Left renal cortex interstitium (tissue), 4 donors: ENCODE measurements at places on chromosomes 3 and 15. TPM values are rescaled to one million over a fixed set of nuclear protein-coding genes. Genes with fewer than 3 reads are reported as not detected.

GRCh38 chr3:127865941-127866340, 43.6 kb upstream of the MGLL start:
- no peak for DNase-seq

- DNase-seq: no peak
These were observed 5.1 kb downstream of the PPP1R2 start for GRCh38 chr3:195537995-195538394.

Gene DUOXA2
- 0.08 TPM for polyA plus RNA-seq

- no peak for DNase-seq
These were observed 22.2 kb upstream of the FBN1 start for GRCh38 chr15:48667701-48668100.

Gene SLC27A2
- polyA plus RNA-seq: 38.5 TPM

DNA sequence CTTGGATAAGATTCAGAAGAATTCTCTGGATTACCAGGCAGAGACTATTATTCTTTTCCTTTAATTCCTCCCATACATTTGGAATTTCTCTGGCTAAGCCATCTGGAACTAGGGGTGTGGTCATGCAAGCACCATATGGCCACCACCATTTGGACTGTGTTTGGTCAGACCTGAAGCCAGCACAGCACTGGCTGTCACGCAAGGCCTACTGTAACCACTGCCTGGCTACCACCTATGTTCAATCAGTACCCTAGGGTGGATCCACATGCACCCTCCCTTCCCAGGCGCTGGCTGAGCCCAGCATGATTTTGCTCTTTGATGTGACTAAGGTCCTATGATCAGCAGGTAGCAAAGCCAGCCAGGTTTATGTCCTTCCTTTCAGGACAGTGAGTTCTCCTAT, 287.8 kb upstream of the GOLIM4 start:
- no peak for DNase-seq

DNA sequence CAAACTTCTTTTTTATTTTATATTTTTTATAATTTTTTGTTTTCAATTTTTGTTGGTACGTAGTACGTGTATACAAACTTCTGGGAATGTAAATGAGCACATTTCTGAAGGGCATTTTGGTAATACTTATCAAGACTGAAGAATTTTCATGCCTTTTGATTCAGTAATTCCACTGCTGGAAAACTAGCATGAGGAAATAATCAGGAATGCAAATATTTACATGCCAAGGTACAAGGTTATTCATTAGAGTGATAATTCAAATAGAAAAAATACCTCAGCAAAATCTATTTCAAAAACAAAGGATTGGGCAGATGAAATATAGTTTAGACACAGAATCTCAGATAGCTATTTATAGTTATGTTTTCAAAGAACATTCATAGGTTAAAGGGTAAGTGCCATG, 128.7 kb downstream of the DMXL2 start:
- no peak for DNase-seq

- DNase-seq: no peak
These were observed 161.3 kb downstream of the KLF13 start for GRCh38 chr15:31487811-31488436.

- DNase-seq: no peak
These were observed 21.8 kb downstream of the ADGRG7 start for GRCh38 chr3:100631236-100631635.

- no peak for DNase-seq
These were observed 2.5 kb downstream of the SUMF1 start for GRCh38 chr3:4464576-4464975.

Gene GOLGA8J
- 1.6 TPM for polyA plus RNA-seq

Gene EXD1
- polyA plus RNA-seq: 0.07 TPM

GRCh38 chr3:158260392-158260791, 150.5 kb downstream of the RSRC1 start:
- no peak for DNase-seq

DNA sequence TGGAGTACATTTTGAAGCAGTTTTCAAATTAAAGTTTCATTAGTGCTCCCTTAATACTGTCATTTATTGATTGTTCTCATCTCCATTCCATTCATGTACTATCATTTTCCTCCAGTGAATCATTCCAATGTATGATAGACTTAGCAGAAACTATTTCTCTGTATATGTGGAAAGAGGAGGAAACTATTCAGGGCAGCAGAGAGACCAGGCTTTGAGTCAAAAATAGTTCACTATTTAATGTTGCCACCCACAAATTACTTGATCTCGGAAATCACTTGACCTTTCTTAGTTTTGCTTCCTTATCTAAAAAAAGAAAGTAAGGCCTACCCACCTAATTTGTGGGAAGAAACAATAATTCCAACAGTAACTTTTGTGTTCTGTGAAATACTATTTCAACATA, 610.5 kb upstream of the ZNF385D start:
- no peak for DNase-seq

DNA sequence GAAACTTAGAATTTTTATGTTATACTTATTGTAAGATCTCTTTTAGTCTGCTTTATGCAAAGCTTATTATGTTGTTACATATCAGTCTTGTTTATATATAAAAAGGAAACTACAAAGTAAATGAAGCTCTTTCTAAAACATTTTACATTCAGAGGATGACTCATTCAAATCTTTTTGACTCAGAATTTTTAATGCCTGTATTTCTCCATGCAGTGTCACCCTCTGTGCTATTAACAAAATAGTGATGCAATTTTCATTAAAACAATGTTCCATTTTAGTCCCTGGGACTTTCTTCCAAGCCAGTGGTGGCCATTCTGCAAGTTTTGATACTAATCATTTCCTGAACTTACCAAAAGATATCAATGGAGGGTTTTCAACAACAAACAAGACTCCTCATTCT, 216.1 kb downstream of the NAALADL2 start:
- DNase-seq: no peak

Gene GOLGA6A
- not detected for polyA plus RNA-seq

Gene RHOV
- 1.8 TPM for polyA plus RNA-seq

DNA sequence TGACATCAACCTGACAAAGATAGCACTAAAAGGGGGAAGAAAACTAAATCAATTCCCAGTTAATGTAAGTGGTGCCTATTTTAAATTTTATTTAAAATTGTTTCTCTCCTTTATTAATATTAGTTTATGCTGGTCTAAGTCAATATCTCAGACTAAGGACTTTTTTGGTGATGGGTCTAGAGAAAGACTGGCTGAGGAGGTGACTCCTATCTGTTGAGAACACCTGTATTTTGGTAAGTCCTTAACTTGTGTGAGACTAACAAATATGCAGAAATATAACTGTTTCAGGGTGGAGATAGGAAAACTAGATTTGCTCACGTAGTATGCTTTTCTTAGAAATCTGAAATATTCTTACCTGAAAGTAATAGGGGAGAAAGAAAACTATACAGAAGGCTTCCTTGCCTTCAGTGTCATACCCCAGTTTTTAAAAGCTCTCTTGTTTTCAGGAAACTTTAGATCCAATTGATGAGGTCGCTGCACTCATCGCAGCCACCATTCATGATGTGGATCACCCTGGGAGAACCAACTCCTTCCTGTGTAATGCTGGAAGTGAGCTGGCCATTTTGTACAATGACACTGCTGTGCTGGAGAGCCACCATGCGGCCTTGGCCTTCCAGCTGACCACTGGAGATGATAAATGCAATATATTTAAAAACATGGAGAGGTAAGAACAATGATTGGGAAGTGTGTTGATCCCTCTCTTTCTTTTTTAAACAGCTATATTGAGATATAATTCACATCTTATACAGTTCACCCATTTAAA, 138.9 kb downstream of the PDE8A start:
- DNase-seq: no peak
